T-helper 2 cell treated with Interferon-gamma antibody and Interleukin-4, amounts not matched to agents 5 μg/mL and 100 μg/mL, for 36 hours (primary cell): ENCODE measurements at places on chromosomes 11 and 22.

DNA sequence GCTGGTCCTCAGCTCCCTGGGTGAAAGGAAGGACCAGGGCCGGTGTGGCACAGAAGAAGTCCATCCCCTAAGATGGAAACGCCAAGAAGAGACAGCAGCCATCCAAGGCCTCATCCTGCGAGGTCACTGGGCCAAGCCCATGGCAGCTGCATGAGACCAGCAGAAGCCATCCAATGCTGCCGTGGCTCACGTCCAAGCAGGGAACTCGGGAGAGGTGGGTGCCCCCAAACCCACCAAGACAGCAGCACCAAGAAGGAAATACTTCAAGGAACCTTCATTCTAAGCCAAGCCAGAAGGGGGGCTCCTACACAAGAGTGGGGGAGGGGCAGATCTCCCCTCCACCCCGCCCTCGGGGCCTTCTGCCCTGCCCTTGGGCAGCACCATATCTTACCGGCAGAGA is 49.6 kb downstream of the IGSF9B start:
- no peak overlapping the region for H3K4me3 ChIP-seq
- no peaks in the 10 kb centered on the region for H3K4me1 ChIP-seq
- no peaks in the 10 kb centered on the region for H3K27me3 ChIP-seq
- DNase-seq, result no peak

DNA sequence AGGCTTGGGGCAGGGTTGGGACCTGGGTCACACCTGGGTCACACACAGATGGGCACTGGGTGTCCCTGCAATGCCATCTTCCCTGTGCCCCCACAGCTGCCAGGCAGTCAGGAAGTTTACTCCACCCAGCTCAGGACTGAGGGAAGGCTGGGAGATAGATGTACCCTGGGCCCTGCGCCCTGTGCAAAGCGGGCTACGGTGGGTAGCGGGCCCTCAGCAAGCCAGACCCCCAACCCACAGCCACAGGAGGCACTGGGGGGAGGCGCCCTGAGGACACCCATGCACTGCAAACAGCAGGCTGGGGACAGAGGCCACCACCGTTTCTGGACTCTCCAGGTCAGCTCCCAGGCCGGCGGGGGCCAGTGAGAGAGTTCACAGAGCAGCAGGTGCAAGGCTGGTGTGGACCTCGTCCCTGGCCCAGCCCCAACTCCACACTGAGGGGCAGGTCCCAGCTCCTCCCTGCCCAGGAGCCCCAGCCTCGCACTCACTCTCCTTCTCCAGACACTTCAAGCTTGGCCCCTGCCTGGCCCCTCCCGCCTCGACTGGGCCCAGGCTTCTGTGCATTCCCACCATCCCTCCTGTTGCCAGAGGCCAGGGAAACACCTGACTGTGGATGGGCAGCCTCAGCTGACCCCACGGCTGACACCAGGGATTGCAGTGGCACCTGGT is 4.9 kb downstream of the DUSP8 start:
- H3K36me3 ChIP-seq, result no peaks in the 10 kb centered on the region
- no peak overlapping the region for H3K27ac ChIP-seq
- no peak for DNase-seq
- no peaks in the 10 kb centered on the region for H3K4me1 ChIP-seq

- no peaks in the 10 kb centered on the region for H3K4me1 ChIP-seq
- no peak overlapping the region for H3K4me3 ChIP-seq
- H3K27ac ChIP-seq, result no peak overlapping the region
- no peaks in the 10 kb centered on the region for H3K27me3 ChIP-seq
Observed at GRCh38 chr11:100297516-100297915, 389.6 kb upstream of the ARHGAP42 start.

DNA sequence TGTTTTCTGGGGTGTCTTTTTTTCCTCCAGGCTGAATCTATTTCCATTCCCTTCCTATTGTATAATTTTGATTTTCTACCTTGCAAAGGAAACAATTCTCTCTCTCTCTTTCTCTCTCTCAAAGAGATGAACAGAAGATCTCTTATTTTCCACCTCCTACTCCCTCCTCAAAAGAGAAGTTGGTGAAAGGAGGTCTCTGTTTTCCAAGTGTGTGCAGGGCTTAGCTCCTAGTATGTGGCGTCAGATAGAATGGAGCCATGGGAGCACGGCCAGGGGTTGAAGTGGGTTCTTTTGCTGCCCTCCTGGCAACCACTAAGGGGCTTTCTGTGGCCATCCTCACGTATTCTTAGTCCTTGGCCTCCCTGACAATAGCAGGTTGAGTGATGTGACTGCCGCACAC is 480 bp downstream of the TRIM34 start:
- peak overlapping the region; percentile 92 for H3K4me3 ChIP-seq
- DNase-seq, result no peak
- peaks cover 40% of the 10 kb centered on the region for H3K4me1 ChIP-seq
- peak overlapping the region; percentile 79 for H3K27ac ChIP-seq
- no peaks in the 10 kb centered on the region for H3K27me3 ChIP-seq

GRCh38 chr22:45483918-45484499 is 18.7 kb upstream of the FBLN1 start:
- no peaks in the 10 kb centered on the region for H3K36me3 ChIP-seq
- no peak overlapping the region for H3K4me3 ChIP-seq
- H3K27ac ChIP-seq, result no peak overlapping the region
